ENCODE measurements at places on chromosomes 13 and 19.

DNA sequence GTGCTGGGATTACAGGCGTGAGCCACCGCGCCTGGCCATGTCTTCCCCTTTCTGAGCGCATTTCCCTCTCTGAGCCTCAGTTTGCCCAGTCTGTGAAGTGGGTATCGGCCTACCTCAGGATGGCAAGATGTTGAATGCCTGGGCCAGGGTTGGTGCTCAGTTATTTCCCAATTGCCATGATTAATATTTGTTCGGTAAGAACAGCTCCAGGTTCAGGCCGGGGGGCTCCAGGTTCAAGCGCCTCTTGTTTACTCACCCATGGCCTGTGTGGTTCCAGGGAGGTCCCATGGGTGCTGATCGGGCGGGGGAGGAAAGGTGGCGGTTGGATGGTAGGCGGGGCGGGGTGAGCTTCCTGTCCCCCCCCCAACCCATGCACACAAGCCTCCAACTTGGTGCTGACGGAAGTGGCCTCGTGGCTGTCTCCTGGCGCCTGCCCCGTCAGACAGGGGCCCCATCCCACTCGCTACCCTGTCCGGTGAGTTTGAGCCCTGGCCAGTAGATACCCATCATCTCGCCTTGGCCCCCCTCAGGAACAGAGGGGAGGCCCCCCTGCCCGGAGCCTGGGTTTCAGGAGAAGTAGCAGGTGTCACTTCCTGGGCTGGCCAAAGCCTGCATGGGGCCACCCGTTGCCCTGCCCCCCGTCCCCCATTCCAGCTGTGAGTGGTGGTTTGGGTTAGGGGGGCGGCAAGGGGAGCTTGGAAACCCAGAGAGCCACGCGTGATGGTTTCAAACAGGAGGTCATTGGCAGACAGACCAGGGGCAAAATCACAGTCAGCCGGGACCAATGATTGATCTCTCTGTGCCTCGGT, at the start of gene FCHO1:
Gene FCHO1 (plus strand): TSS at position 375 of the 809 bp plus-strand sequence. CDS start 3,688 bp downstream, outside the sequence.
- peak; percentile 88 for DNase-seq

GRCh38 chr13:106466691-106467426, 68.6 kb downstream of the EFNB2 start:
- no peak for DNase-seq

- peak; percentile 86 for DNase-seq
Observed at GRCh38 chr19:40403262-40403984, 9.8 kb downstream of the PRX start.

GRCh38 chr13:48624016-48624415, 29.7 kb upstream of the CYSLTR2 start:
- no peak for DNase-seq

- no peak for DNase-seq
Observed at GRCh38 chr13:45584816-45585215, 30.7 kb downstream of the ERICH6B start.

DNA sequence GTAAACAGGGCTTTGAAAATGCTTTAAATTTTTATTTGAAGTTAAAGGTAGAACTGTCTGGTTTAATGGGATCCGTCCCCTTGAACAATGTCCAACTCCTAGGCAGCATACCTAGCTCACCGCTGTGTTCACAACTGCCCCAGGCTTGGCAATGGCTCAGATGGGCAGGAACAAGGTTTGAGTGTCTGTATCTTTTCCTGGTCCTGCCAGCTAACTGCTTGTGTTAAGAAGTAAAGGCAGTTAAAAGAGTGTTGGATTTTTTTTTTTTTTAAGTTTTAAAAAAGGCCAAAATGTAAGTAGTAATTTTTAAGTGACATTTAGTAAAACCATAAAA, 66.7 kb upstream of the FNDC3A start:
- no peak for DNase-seq
